ENCODE measurements at places on chromosomes 1 and 21.

DNA sequence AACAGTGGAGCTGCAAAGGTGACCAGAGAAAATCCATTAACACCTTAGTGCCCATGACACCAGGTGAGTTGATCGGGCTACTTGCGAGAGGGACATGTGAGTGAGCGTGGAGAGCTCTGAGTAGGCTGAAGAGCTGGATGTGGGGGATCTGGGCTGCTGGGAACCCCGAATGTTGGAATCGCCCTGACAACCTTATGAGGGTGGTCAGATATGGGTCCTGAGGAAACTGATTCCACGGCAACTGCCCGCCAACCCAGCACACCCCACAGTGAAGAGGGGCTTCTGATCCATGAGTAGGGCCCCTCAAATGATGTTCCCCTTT is 705 bp upstream of the QSOX1 start:
- no peak for DNase-seq

- DNase-seq, result no peak
Observed at GRCh38 chr21:32578107-32578691, 7.1 kb downstream of the TCP10L start.

GRCh38 chr1:228963795-228964177 is 228.5 kb downstream of the RHOU start:
- DNase-seq, result no peak

GRCh38 chr1:189312499-189312898 is 1165.2 kb downstream of the BRINP3 start:
- no peak for DNase-seq

- no peak for DNase-seq
Observed at GRCh38 chr21:38311765-38312164, 55.0 kb downstream of the KCNJ15 start.

GRCh38 chr1:234515411-234515810 is 36.4 kb upstream of the TARBP1 start:
- DNase-seq, result no peak

DNA sequence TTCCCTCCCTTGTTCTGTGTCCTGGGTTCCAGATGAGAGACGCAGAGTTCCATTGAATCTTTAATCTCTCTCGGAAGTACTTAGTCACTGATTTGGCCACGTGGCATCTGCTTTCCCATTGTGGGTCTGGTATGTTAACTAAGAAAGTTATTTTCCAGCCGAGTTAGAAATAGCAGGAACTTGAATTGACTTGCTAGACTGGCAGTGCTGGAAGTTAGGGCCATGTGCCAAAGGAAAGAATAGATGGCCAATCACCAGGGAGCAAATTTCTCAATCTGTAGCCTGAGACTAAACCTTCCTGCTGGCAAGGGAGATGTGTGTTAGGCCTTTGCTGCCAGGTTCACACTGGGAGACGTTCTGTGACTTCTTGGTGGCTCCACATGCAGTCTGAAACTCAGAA is 24.2 kb upstream of the SLFNL1 start:
- DNase-seq, result no peak

- no peak for DNase-seq
Observed at GRCh38 chr21:32371913-32372314, 20.9 kb downstream of the URB1 start.

DNA sequence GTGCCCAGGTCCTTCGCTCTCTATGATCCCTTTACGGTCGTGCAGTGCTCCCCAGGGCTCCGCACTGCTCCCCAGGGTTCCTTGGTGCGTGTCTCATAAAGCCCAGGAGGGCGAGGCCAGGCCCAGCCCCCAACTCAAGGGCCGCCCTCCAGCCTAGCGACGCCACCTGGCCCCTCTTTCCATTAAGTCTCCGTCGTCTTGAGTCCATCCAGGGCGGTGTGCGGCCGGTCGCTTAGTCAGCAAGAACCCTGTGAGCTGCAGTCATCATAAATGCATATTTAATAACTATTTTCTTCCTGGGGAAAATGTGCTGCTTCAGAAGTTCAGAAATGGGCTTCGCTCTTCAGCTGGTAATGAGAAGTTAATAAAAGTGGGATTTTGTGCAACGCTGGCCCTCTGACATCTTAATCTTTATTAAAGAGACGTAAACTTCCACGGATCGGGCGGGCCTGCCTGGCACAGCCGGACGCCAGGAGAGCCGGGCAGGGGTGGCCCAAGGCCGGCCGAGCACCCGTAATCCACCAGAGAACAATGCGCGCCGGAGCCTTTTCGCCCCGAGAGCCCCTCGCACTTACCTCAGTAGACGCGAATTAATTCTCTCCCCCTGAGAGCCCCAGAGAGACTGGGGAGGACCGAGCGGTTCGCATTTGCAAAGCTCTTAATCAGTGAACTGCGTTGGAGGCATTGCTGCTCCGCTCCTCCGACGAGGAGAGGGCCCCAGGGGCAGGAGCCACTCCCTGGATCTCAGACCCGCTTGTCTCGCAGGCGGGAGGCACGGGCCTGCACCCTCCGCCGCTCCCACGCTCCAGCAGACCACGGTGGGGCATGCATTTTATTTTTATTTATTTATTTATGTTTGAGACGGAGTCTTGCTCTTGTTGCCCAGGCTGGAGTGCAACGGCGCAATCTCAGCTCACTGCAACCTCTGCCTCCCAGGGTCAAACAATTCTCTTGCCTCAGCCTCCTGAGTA is 188.3 kb upstream of the ARHGEF16 start:
- no peak for DNase-seq

DNA sequence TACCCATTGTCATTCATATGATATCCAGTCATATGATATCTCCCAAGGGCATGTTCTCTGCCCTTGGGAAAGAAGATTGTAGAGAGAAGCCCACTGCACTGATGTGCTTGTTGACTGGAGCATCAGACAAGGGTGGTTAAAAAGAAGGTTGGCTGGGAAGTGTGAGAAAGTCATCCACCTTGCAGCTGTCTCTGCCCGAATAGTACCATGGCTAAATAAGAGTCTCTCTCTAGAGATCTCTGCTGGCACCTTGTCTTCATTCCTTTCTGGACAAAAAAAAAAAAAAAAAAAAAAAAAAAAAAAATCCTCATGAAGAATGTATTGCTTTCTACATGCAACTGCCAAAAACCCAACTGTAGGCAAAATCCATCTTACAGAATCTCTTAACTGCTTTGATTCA is 349.7 kb upstream of the ESRRG start:
- no peak for DNase-seq

GRCh38 chr1:110990541-110990940 is 26.8 kb upstream of the LRIF1 start:
- DNase-seq, result no peak

DNA sequence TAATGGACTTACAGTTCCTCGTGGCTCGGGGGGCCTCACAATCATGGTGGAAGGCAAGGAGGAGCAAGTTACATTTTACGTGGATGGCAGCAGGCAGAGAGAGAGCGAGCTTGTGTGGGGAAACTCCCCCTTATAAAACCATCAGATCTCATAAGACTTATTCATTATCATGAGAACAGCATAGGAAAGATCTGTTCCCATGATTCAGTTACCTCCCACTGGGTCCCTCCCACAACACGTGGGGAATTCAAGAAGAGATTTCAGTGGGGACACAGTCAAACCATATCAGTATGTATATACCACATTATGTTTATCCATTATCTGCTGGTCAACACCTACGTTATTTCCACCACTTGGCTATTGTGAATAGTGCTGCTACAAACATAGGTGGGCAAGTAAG is 352.3 kb upstream of the B3GALT2 start:
- no peak for DNase-seq

- no peak for DNase-seq
Observed at GRCh38 chr1:5944843-5945167, 47.4 kb downstream of the NPHP4 start.

DNA sequence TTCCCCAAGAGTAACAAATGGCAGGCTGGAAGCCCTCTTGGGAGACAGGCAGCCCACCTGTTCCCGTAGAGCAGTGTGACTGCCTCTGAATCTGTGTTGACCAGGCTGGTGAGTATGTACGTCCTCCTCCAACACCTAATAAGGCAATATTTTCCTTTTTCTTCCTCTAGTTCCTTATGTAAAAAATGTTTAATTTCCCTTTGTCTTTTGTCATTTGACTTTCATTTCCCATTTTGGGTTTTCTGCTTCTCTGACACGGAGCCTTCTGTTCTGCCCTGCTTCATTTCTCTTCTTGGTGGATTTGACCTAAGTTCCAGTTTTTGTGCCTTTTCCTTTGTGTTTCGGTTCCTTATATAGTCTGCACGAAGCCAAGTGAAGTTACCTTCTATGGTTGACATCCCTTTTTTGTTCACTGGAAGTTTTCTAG is 65.8 kb upstream of the ATF3 start:
- DNase-seq, result no peak

DNA sequence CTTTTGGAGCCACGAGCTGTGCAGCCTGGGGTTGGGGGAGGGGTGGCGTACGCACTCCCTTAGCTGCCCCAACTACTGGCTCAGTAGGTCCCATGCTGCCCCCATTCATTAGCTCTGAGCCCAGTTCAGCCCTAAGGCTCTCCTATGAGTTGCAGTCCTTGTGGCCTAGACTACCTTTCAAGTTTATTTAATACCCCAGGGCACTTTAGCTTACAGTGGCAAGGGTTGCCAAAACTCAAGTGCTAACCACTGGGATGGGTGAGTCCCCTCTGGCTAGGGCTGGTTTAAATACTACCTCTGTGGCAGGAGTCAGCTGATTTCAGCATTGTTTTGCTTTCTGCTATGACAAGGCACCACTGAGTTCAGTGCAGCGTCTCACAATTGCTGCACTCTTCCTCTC is 118.2 kb downstream of the ODF2L start:
- DNase-seq, result no peak

- peak; percentile 51 for DNase-seq
Observed at GRCh38 chr1:44036409-44037139, 5.3 kb upstream of the SLC6A9 start.

DNA sequence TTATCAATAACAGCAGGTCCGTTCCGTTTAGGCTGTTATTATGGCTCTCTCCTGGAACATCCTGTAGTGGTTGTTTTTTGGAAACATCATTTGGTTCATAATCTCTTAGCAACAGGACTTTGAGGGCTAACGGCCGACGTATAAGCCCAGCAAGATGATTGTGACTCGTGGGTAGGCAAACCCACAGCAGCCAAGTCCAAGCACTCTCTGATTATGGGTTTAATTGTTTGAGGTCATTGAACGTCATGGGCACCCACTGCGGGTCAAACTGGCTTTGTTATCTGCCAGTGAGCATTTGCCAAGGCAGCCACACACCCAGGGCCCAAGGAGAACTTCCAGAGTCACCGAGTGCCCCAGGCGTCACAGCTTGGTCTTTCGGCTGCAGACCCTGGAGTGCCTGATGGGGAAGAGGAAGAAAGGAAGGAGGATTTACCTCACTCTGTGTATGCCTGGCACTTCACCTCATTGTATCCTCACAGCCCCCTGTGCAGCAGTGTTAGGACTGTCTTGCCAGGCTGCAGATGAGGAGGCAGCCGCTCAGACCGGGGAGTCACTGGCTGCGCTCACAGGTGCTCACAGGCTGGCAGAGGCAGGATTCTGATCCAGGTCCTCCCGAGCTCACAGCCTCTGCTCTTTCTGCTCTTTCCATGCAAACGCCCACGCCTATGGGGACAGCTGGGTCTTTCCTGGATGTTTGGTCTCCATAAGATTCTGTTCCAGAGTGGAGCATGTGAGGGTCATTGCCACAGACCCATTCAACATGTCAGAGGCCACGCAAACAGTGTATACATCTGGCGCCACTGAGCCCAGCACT is 30.8 kb upstream of the EPS8L3 start:
- no peak for DNase-seq

DNA sequence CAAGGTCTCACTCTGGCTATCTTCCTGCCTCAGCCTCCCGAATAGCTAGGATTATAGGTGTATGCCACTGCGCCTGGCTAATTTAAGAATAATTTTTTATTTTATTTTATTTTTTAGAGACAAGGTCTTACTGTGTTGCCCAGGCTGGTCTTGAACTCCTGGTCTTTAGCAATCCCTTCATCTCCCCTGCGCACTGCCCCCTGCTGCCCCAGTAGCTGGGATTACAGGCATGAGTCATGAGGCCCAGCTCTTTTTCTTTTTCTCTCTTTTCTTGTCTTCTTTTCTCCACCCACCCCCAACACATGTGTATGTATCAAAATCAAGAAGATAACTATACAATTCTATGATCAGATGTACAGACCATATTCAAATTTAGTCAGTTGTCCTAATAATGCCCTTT is 87.2 kb downstream of the PEX14 start:
- no peak for DNase-seq

DNA sequence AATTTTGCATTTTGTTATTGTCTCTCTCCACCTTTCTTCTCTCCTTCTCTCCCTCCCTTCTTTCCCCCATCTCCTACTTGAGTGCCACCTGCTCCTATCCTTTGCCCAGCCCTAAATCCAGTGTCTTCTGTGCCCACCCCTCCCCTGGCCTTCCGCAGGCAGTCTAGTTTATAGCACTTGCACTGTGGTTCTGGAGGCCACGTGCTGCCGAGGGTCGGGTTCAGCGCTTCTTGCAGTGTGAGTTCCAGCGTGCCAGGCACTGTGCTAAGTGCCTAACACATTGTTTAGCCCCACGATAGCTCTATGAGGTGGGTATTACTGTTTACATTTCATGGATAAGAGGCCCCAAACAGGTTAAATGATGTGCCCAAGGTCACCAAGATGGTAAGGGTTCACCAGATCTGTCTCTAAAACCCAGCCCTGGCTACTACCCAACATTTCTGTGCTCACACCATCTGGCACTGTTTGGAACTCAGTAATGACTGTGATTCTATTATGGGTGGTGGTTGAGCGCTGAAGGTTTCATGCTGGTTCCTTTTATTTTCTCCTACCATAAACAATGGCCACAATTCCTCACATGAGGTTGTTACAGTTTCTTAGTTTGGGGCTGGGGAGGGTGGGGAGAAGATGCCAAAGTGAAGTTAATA is 14.1 kb upstream of the ATP1A4 start:
- no peak for DNase-seq

DNA sequence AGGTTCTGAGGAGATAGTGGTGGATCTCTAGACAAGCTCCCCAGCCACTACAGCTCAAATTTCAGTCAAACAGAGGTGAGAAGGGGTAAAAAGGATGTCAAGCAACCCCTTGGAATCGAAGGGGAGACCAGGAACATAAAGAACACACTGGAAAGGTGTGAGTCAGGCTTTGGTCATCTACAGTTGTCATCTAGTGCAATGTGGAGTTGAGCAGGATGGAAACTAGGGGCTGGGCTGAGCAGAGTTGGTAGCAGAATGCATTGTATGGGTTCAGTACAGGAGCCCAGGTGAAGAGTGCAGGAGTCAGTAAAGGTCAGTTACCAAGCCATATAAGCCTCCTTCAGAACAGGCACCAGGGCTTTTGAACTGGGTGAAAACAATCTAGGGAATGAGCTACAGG is 52.7 kb upstream of the VAV3 start:
- DNase-seq, result no peak

GRCh38 chr1:115218034-115218405 is 120.0 kb downstream of the NGF start:
- no peak for DNase-seq

GRCh38 chr1:1024771-1025699 is 5.1 kb downstream of the AGRN start:
- no peak for DNase-seq

DNA sequence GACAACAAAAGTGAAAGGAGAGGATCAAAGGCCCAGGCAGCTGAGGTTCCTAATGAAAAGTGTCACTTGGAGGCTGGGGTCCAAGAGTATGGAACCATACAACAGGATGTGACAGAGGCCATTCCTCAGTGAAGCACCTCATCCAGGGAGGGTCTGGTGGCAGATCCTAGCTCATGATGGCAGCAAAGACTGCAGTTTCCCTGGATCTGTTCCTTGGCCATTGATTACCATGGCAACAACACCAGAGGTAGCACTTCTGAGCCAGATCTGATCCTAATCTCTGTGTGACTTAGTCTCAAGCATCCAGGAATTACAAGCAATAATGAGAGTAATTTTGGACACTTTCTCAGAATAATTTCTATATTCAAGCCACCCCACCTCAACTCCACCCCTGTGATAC is 12.9 kb downstream of the FAM177B start:
- DNase-seq, result no peak

- DNase-seq, result no peak
Observed at GRCh38 chr1:43452789-43453441, 816 bp downstream of the HYI start.

Measured in stimulated activated CD8-positive, alpha-beta memory T cell treated with anti-CD3 and anti-CD28 coated beads, Interleukin-12 subunit alpha, Interleukin-12 subunit beta, amount 100 ng/mL, for 1 hour (primary cell).